Fibroblast of skin of left quadriceps (primary cell): ENCODE measurements at places on chromosomes 11 and 22.

GRCh38 chr22:30444632-30445437, 19.3 kb downstream of the MTFP1 start:
- peak; percentile 24 for DNase-seq

- DNase-seq: no peak
These were observed 30.7 kb downstream of the SERPIND1 start for GRCh38 chr22:20804650-20805049.

- no peak for DNase-seq
These were observed 26.2 kb upstream of the ME3 start for GRCh38 chr11:86698639-86699038.

DNA sequence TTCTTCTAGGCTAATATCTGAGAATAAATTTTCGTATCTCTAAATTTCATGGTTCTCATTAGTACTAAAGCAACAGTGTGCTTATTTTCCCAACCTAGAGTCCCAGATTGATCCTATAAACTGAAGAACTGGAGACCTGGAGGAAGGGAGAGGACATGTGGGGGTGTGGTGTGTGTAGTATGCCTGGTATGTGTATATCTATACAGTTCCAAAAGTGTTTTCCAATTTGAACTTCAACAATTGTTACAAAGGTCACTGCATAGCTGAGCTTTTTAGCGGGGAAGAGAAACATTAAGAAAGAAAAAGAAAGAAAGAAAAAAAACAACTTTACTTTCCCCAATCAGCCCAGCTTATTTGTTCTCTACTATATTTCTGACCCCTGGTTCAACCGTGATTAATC, 152.1 kb downstream of the SOX6 start:
- DNase-seq: no peak

- no peak for DNase-seq
These were observed 2.8 kb upstream of the JHY start for GRCh38 chr11:122879785-122880184.
